ENCODE measurements at places on chromosomes 6 and 20.

DNA sequence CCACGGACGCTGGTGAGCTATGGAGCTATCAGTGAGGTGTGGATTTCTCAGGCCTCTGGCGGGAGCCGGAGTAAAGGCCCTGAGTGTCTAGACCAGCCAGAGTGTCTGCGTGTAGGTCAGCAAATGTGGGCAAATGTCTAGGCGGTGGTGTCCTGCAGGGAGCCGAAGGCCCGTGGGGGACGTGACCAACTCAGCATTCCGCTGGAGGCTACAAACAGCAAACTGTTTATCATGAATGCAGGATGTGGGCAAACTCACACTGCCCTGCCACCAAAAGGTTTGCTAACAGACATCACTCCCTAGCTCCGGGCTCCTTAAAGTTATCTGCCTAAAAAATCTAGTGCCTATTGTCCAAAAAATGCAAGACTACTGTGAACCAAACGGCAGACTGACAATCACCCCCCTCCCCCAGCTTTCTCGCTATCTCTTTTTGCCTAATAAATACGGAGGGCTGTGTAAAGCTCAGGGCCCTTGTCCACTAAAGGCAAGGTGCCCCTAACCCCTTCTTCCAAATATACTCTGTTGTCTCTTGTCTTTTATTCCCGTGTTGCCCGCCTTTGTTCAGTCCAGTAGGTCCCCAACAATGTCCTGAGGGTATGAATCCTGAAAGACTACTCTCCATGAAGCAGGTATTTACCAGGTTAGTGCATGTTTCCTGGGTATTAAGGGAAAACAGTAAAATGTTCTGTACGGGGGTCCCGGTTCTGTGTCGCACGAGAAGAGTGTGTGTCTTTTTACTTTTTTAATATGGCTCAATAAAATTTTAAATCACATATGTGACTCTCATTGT is 29.0 kb upstream of the AFDN start:
- DNase-seq, result no peak

GRCh38 chr6:87700397-87701343 is 1.4 kb downstream of the AKIRIN2 start:
- peak; percentile 87 for DNase-seq

DNA sequence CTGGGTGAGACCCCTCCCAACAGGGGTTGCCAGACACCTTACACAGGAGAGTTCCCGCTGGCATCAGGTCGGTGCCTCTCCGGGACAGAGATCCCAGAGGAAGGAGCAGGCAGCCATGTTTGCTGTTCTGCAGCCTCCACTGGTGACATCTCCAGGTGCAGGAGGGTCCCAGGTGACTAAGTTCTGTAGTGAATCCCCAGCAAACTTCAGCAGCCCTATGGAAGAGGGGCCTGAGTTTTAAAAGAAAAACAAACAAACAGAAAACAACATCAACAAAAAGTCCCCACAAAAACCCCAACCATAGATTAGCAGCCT is 515.1 kb downstream of the FRK start:
- no peak for DNase-seq

DNA sequence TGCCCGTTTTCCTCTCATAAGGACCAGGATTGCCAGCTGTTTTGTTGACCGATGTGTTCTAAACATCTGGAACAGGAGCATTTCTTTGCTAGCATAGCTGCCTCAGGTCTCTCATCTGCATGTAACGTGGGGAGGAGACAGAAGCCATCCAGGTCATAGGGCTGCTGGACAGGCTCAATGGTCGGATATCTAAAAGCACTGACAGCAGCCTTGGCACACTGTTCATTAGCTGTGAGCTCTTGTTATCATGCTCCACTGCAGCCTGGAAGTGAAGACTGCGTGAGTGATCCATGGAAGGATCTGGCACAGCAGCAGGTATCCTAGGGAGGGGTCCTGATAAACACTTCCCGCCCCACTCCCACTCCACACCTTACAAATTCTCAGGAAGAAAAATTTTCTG is 175.3 kb downstream of the LRFN2 start:
- DNase-seq, result no peak

- DNase-seq, result peak; percentile 31
Observed at GRCh38 chr6:170049641-170050561, 241.0 kb downstream of the DLL1 start.

DNA sequence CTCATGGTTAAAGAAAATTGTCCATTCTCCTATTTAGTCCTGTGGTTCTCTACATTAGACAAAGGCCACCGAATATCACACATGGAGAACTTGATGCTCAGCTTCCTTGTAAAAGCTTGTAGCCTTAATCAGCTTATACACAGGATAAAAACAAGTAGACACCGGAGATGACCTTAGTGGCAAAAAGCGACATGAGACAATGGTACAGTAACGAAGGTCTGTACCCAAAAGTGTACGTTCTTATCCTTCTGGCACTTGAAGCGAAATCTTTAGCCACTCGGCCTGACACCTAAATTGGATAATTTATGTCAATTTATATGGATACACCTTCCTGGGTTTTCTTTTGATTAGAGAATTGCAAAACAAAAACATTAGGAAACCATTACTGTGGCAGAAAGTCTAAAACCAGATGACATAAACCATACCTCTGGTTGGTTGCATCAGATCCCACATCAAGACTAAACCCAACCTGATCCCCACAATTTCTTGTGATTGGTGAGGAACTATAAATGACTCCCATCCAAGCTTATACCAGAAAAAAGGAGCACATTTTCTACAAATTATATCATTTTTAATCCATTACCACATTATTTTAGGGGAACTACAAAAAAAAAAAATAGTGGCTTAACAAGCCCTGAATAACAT is 6.1 kb downstream of the RBM39 start:
- no peak for DNase-seq

Measured in hematopoietic multipotent progenitor cell treated with erythropoietin and hydrocortisone succinate and interleukin-3 and kit ligand, for 4 days (in vitro differentiated cells).